ENCODE measurements at places on chromosomes 12 and 14. TPM values are rescaled to one million over a fixed set of nuclear protein-coding genes. Genes with fewer than 3 reads are reported as not detected.

The ALDH1L2 gene
- 3.7 TPM for total RNA-seq

The MSRB3 gene
- 30.1 TPM for total RNA-seq

The SMIM41 gene
- not detected for total RNA-seq

The KRT82 gene
- total RNA-seq: not detected

The MGST1 gene
- 28.5 TPM for total RNA-seq

The PZP gene
- 0.20 TPM for total RNA-seq

The ANO2 gene
- total RNA-seq: 13.5 TPM

The GRIN2B gene
- total RNA-seq: not detected

The NTS gene
- total RNA-seq: not detected

The KLHL33 gene
- total RNA-seq: 0.34 TPM

The ASCL1 gene
- total RNA-seq: not detected

The LRP6 gene
- 11.7 TPM for total RNA-seq

The GALC gene
- total RNA-seq: 11.7 TPM

The SYNDIG1L gene
- not detected for total RNA-seq

The SLC10A1 gene
- not detected for total RNA-seq

The OR6C6 gene
- not detected for total RNA-seq

The TMEM63C gene
- not detected for total RNA-seq
